Kidney epithelial cell (primary cell): ENCODE measurements at places on chromosomes 1 and 21. TPM values are rescaled to one million over a fixed set of nuclear protein-coding genes. Genes with fewer than 3 reads are reported as not detected.

Gene TAF5L
- total RNA-seq, result 14.5 and 15.1 TPM in 2 replicates

Gene AMY2A
- total RNA-seq, result not detected in 2 replicates

Gene MYBPH
- total RNA-seq, result not detected in 2 replicates

Gene PLA2G2A
- total RNA-seq, result not detected in 2 replicates

Gene RNU1-1
- under 0.01 TPM in 2 replicates for total RNA-seq

Gene CFAP107
- total RNA-seq, result not detected in 2 replicates

Gene HFM1
- total RNA-seq, result 0.48 and 0.79 TPM in 2 replicates

Gene RUNX1
- total RNA-seq, result 41.7 and 43.0 TPM in 2 replicates

Gene POLR3GL
- total RNA-seq, result 12.2 and 14.3 TPM in 2 replicates
